Kasumi-1 (cell line): ENCODE measurements at places on chromosomes 7 and 10.

DNA sequence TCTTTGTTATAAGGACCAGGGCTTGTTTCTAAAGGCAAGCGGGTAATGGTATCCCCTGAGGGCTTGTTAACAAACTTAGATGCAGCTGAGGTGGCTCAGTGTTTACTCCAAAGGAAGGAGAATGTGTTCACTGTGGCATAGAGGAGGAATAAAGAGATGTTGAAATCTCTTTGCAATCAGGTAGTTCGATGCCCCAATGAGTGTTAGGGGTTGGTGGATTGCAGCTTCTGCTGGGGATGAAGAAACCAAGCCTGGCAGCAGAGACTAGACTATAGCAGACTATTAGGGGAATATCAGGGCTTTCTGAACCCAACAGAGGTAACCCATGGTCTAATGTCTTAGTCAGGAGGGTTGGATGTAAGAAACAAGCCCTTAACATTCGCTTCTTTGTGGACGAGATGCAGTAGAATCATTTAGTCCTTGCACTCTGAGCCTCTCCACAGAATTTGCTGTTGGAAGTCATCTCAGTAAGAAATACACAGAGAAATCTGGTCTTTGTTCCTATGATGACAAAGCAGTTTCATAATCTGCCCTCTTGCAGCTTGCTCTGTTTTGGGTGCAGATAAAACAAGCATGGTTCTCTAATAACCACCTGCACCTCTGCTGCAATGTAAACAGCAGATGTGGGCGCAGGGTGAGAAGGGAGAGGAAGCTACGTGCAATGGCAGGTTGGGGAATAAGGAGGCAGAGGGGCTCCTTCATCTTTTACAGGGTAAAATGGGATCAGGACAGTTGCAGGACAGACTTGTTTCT is 108.6 kb downstream of the NRF1 start:
- no peak for DNase-seq

- DNase-seq = no peak
Observed at GRCh38 chr7:103695521-103695920, 249.5 kb upstream of the SLC26A5 start.

- no peak for DNase-seq
Observed at GRCh38 chr7:80027611-80028173, 106.9 kb upstream of the GNAI1 start.

GRCh38 chr7:98613601-98614425 is 3.3 kb upstream of the NPTX2 start:
- peak; percentile 36 for DNase-seq

GRCh38 chr10:34702093-34702937 is 112.8 kb downstream of the PARD3 start:
- no peak for DNase-seq

- no peak for DNase-seq
Observed at GRCh38 chr7:54995166-54995565, 23.7 kb upstream of the EGFR start.

DNA sequence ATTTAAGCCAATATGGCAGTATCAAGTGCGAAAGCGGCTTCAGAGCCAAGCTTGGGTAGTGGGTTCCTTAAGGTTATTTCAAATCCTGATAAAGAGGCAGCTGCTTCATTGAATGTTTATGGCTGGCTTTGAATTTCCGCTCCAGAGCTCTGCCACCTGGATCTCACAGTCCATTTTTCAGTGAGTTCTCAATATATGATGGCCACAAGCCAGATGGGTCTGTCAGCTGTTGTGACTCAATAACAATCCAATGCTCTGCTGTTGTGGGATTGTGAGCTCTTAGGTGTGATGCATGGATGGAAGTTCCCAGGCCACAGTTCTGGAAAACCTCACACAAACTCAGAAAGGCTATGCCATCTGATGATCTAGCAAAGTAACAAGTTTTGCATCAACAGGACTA is 743.8 kb upstream of the LRRN3 start:
- DNase-seq = no peak

GRCh38 chr7:12761111-12761510 is 73.7 kb downstream of the ARL4A start:
- DNase-seq = no peak

GRCh38 chr7:67505449-67505848 is 508.8 kb downstream of the TYW1 start:
- DNase-seq = no peak

DNA sequence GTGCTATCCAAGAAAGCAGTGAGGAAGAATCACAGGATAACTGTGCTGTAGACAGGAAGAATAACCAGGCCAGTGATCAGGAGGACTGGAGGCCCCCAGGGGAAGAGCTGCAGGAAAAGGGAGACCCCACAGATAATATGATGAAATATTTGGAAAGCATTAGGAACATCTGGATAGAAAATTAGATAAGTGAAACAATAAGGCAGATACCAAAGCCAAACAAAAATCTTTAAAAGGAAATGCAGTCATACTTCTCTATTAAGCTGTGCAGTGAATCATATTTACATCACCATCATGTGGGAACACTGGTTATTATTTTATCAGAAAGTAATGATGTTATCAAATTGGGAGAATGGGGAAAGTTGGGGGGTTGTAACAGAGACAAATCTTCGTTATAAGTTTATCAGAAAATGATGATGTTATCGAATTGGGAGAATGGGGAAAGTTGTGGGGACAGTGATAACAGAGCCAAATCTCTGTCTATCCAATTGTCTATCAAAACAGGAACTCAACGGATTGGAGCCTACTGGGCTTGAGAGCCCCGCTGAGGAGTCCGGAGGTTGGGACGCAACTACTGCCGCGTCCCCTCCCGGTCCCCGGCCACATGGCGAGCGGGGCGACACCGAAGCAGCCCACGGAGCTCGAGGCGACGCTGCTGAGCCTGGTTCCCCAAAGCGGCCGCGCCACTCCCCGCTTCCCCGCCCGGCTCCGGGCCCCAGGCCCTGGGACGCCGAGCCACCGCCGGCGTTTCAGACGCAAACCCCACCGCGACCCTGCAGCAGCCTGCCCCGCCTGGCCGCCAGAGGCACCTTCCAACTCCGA is 14.0 kb upstream of the RALA start:
- peak; percentile 68 for DNase-seq

DNA sequence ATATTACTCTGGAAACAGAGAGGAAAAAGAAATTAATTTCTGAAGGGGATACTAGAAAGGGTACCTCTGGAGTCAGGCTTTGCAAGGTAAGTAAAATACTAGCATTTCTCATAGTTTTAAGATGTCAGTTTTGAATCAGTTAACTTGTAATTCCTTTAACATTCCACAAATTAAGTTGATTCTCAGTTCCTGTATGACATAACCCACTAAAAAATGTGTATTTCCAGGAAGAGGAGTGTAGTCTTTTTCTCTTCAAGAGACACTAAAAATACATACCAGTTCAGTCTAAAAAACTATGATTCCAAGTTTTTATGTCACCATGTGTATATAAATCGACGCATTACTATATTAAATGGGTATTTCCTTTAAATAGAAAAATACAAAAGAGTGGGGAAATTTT is 113.2 kb downstream of the CDK6 start:
- DNase-seq = no peak

- DNase-seq = peak; percentile 39
Observed at GRCh38 chr10:96764425-96765060, 44.2 kb upstream of the PIK3AP1 start.

- DNase-seq = no peak
Observed at GRCh38 chr10:129966889-129967578, 3.0 kb upstream of the EBF3 start.

DNA sequence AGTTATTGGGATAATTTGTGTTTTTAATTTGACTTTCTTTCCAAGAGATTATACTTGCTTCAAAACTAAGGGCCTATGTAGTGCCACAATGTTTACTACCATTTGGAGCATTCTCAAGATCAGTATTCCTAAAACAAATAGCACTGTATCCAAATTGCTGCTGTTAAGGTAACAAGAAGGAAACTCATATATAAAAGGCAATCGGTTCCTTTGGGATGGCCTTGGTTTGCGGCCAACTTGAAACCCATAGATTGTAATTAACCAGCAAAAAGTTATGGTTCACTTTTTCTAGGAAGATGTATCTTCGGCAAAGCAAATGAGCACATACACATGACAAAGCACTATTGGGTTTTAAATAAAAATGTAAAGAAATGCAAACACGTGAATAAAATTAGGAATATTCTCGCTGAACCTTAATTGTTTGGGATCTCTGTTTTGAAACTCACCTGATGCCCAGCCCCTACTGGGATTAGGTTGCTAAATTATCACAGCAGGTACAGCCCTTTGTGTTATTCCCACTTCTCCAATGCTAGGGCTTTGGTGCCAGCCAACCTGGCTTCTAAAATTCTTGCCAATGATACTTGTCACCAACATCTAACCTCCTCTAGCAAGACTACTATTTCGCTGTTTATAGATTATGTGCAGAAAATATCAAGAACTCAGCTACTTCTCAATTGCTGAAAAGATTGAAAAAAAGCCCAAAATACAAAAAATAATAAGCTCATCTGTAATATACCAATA is 16.0 kb downstream of the CDNF start:
- no peak for DNase-seq

- no peak for DNase-seq
Observed at GRCh38 chr7:130353196-130353595, 8.6 kb downstream of the CPA5 start.

GRCh38 chr10:16795410-16796073 is 21.7 kb downstream of the RSU1 start:
- no peak for DNase-seq

DNA sequence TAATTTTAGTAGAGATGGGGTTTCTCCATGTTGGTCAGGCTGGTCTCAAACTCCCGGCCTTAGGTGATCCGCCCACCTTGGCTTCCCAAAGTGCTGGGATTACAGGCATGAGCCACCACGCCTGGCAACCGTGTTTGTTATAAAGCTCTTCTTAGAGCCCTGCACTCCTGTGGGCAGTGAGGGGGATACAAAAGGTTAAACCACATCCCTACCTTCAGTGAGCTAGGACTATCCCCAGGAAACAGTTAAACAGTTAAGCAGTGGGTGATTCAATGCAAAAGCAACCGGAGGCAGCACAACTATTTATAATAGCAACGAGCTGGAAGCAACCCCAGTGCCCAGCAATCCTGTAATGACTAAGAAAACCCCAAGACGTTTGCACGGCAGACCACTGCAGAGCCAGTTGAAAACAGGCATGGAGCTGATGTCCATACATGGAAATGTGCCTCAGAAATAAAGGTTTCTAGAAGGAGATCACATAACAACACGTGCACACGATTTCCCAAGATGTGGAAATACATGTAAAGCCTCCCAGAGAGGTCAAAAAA is 107.2 kb upstream of the LYZL2 start:
- DNase-seq = peak; percentile 88

DNA sequence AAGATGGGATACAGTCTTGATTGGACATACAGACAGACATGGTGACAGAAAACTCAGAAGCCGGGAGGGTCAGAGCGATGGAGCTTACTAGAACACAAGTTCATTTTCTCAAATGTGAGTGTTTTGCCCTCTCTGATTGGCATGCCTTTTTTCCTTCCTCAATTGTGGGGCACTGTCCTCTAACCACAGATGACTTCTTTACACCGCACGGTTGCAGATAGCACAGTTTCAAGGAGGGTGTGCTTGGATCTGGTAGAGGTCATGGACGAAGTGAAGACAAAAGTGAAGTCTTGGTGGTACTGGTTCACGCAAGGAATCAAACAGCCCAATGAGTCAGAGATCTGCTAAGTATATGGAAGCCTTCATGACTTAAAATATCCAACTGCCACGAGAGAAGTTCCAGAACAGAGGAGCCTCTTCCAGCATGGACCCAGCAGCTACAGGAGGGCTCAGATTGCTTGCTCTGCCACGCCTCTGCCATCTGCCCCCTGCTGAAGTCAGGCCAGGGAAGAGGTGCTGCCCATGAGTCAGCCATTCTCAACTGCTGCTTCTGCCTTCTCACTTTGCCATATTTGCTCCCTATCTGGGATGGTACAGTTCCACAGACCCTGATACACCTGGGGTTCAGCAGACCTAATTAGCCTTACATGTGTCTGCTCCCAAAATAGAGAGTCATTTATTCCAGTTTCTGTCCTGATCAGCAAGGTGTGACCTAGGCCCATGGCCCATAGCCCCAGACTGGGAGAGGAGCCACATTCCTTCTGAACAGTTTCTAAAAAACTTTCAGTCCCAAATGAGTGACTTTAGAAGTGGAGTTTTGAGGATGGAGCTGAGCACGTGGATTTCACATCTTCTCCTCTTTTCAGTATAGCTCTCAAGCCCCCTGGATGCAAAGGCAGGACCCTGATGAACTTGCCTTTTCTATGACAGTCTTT is 413.8 kb downstream of the KCNMA1 start:
- DNase-seq = peak; percentile 28

GRCh38 chr7:48708635-48709034 is 215.7 kb upstream of the CDC14C start:
- DNase-seq = no peak

DNA sequence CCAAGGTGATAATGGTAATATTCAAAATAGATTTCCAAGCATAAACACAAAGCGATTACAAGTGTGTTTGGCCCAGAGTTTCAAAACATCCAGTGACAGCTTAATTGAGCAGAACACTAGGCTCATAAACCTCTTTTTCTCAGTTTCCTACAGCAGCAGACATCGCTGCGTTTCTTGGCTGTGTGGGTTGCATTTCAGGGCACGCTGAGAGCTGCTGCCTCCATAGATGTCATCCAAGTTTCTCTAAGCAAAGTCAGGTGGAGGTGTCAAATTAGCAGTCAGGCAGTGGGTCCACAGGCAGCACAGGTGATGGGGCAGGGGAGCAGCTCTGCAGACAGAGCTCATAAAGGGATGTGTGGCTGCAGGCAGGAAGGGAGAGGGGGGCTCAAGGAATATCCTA is 50.5 kb upstream of the COL13A1 start:
- no peak for DNase-seq

GRCh38 chr7:18294411-18294810 is 201.1 kb upstream of the HDAC9 start:
- DNase-seq = no peak

DNA sequence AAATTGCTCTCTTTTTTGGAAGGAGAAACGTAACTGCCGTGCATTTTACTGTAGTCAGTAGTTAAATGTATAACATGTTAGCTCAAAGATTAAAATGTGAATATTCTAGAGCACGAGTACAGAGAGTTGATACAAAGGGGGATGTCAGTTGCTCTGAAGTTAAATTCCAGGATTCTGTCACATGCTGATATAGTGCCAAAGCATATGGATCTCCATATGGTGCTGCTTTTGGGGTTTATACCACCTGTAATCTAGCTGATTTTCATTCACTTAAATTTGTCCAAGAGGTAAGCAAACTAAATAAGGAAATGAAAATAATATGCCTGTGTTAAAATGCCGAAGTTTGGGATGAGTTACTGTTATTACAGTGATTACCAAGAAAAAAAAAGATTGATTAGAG is 298.6 kb downstream of the EXOC4 start:
- DNase-seq = no peak

- DNase-seq = no peak
Observed at GRCh38 chr10:11437391-11438142, 173.9 kb downstream of the USP6NL start.

DNA sequence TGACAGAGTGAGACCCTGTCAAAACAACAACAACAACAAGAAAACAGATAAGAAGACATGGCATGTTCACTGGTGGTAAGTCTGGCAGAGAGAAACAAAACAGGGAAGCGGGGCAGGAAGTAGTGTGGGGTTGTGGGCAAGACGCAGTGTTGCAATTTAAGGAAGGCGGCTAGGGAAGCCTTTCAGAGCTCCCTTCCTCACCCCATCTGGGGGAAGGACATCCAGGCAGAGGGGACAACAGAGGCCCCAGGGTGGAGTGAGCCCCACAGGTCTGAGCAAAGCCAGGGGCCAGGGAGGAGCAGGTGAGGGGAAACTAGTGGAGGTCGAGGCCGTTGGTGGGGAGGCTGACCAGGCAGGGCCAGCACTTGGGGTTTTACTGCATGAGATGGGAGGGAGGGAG is 16.8 kb downstream of the LAT2 start:
- DNase-seq = peak; percentile 86

GRCh38 chr10:79345241-79346011 is 1.8 kb upstream of the PPIF start:
- DNase-seq = no peak

- peak; percentile 58 for DNase-seq
Observed at GRCh38 chr7:150451097-150451793, 815 bp downstream of the GIMAP8 start.
